Activated CD4-positive, alpha-beta T cell treated with anti-CD3 and anti-CD28 coated beads, Interleukin-2, amount 50 U/mL, for 4 hours (primary cell): ENCODE measurements at places on chromosomes 11 and 22.

- no peak for DNase-seq
Measured at GRCh38 chr11:63427971-63428508, 58.5 kb downstream of the SLC22A9 start.

- DNase-seq, result no peak
Measured at GRCh38 chr11:132022733-132023478, 652.5 kb downstream of the NTM start.

DNA sequence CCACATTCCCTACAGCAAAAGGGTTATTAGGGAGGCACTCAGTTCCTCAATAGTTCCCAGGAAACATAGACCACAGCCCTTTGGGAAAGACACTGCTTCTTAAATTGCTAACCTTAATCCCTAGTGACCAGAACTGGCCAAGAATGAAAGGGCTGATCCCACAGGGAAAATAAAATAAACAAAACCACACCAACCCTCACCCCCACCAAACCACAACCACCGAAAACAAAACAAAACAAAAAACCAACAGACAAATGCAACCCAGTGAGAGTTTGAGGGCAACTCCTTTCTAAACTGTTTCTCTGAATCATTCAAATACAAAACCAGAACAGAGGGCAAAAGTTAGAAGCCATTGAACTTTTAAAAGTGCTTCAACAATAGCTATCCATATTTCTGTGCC, 57.2 kb downstream of the NAV2 start:
- DNase-seq, result no peak

DNA sequence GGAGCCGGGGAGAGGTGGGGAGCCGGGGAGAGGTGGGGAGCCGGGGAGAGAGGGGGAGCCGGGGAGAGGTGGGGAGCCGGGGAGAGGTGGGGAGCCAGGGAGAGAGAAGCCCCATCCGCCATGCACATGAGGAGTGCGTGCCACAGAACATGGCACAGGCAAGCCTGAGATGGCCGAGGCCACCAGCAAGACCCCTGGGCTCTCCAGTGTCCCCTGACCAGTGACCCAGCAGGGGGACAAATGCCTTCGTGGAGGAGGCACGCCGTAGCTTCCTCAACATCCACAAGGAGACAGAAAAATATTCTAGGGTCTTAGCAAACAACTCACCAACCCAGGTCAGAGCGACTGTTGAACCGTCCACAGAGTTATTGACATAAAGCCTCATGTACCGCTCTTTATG, 618.8 kb downstream of the TBC1D22A start:
- DNase-seq, result no peak

- DNase-seq, result no peak
Measured at GRCh38 chr11:61106296-61106695, 4.0 kb downstream of the CD5 start.

DNA sequence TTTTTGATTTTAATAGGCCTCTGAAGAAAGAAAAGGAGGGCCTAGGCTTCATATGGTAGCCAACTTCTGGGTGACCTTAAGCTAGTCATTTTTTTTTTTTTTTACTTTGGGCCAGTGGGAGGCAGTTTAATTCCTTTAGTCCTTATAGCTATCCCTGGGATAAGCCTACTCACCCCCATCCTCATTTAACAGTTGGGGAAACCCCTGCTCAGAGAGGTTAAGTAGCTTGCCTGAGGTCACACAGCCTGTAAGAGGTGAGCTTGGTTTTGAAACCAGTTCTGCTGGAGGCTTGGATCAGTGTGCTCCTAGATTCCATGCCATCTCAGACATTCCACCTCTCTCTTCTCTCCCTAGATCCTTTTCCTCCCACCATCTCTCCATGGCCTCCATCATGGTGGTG, 86.4 kb downstream of the MYO18B start:
- no peak for DNase-seq

GRCh38 chr11:63610604-63611394, 3.4 kb downstream of the PLAAT3 start:
- DNase-seq, result no peak

DNA sequence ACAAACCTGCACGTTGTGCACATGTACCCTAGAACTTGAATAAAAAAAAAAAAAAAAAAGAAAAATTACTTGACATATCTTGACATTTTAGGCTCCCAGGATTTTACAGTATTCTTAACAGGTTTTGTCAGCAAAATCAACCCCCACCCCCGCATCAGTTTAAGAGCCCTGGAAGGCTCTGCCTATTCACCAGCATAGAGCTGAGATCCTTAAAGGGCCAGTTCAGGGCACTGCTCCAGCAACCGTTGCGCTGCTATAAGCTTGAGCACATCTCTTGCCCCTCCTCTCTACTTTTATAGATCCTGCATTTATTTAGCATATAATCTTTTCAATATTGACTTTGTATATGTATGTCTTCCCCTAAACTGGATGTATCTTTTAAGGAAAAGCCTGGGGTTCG, 697 bp upstream of the PAFAH1B2 start:
- peak; percentile 23 for DNase-seq

- DNase-seq, result no peak
Measured at GRCh38 chr11:6856871-6857270, 6.0 kb upstream of the OR10A2 start.

DNA sequence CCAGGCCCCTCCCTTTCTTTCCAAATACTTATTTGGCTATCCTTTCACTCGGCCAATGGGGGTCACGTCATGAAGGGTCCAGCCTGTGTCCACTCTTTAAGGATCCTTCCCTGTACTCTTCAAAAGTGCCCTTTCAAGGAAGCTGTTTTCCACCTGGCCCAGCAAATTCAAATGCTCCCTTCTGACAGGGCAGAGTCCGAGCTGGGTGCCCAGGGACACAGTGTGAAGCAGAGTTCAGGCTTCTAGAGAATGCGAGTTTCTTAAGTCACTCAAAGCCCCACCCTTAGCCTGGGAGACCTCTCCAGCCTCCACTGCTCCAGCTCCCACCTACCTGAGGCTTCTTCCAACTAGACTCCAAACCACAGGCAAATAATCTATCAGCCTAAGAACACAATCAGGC, 5.5 kb upstream of the APOA1 start:
- DNase-seq, result no peak

GRCh38 chr11:92297567-92298553, 73.2 kb downstream of the FAT3 start:
- DNase-seq, result no peak

DNA sequence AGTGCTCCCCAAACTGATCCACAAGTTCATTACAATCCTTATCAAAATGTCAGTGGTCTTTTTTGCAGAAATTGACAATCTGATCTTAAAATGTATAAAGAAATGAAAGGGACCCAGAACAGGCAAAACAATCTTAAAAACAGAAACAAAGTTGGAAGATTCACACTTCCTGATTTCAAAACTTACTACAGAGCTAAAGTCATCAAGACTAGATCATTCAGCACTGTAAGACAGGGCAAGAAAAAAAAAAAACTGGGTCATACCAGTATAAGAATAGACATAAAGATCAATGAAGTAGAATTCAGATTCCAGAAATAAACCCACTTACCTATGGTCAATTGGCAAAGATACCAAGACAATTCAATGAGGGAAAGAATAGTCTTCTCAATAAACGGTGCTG, 4.5 kb upstream of the STK33 start:
- no peak for DNase-seq
